ENCODE measurements at places on chromosomes 12 and 14.

GRCh38 chr12:121442028-121442948 lies 42.4 kb downstream of the RNF34 start:
- DNase-seq: no peak

DNA sequence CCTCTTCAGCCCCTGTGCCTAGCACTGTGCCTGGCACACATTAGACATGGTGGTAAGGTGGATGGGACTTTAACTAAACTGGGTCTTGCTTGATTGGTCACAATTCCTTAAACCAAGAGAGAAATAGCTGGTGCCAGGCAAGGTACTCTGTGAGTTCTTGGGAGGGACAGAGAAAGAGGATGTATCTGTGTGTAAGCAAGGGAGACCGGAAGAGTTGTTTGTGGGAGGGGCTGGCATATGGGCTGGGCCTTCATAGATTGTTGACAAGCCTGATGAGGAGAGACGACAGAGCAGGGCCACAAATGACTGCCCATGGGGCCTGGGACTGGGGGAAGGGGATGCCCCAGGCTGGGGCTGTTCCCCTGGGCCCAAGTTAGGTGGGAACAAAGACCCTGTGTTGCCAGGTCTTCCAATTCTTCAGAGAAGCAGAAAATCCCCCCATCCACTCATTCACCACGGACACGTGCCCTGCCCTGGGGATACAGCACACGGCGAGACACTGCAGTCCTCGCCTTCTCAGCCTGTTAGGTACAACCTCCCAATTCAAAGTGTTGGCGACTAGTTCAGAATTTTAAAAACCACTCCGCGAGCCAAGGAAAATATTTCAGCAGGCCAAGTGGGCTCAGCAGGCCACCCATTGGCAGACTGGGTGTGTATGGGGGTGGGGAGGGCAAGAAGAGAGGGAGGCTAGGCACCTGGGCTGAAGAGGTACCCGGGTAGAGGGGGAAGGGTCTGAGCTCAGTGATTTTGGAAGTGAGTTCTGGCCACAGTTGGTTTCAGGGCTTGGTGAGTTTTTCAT lies 11.4 kb upstream of the CYP46A1 start:
- no peak for DNase-seq

GRCh38 chr12:49698619-49699545 lies 8.3 kb downstream of the FMNL3 start:
- DNase-seq: peak; percentile 63

DNA sequence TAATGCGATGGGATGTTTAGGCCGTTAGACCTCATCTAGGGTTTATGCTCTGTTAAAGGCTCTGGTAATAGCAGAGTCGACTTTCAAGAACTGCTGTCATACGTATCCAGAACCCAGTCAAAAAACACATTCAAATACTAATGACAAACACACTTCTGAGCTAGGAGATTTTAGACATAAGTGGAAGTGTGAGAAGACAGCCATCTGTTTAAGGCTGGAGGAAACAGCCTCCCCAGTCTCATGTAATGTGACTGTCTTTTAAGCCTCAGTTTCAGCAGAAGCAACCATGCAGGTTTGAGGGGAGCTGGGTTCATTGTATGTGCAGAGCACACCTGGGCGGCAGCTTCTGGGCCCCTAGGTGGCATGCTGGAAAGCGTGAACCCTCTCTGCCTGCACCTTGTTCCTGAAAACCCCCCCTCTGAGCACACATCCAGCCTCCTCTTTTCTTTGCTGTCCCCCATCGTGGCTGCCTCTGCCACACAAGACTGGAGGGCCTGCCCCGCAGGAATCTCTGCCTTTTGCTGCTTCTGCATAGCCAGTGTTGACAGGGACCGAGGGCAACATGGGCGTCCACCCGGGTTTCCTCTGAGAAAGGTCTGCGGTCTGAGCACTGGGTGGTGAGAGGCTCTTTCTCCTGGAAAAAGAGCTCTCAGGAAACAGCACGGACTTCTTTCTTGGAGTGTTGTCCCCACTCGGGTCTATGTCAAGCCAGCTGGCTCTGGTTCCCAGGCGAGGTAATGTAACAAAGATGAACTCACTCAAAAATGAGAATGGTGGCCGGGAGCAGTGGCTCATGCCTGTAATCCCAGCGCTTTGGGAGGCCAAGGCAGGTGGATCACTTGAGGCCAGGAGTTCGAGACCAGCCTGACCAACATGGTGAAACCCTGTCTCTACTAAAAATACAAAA lies 11.6 kb downstream of the WNT5B start:
- DNase-seq: no peak

GRCh38 chr14:25026476-25027137 lies 23.3 kb downstream of the STXBP6 start:
- no peak for DNase-seq

GRCh38 chr14:103232031-103232808 lies 101.8 kb upstream of the EIF5 start:
- DNase-seq: no peak

- DNase-seq: no peak
Measured at GRCh38 chr14:59187802-59188460, 536 bp upstream of the DAAM1 start.

GRCh38 chr12:1575408-1576401 lies 18.7 kb downstream of the FBXL14 start:
- DNase-seq: peak; percentile 66

DNA sequence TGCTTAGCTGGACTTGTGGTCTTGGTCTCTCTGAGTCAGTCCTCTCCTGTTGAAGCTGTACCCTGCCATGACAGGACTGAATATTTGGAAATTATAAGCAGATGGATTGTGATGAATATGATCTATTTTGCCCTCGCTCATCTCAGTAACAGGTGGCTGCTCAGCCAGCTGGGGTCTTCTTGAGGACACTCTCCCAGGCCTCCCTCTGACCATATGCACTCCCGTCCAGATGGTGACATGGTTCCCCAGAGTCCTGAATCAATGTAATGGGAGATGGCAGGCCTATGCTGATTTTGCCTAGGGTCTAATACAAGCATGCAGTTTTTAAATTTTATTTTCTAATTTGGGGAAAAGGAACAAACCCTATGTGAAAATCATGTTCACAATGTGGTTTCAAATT lies 63.1 kb upstream of the TRHDE start:
- no peak for DNase-seq

GRCh38 chr14:104935026-104935650 lies 10.5 kb downstream of the PLD4 start:
- DNase-seq: no peak

- peak; percentile 62 for DNase-seq
Measured at GRCh38 chr12:112973011-112973735, 5.1 kb upstream of the OAS2 start.

- DNase-seq: no peak
Measured at GRCh38 chr12:1182069-1182468, 191.0 kb downstream of the ERC1 start.

DNA sequence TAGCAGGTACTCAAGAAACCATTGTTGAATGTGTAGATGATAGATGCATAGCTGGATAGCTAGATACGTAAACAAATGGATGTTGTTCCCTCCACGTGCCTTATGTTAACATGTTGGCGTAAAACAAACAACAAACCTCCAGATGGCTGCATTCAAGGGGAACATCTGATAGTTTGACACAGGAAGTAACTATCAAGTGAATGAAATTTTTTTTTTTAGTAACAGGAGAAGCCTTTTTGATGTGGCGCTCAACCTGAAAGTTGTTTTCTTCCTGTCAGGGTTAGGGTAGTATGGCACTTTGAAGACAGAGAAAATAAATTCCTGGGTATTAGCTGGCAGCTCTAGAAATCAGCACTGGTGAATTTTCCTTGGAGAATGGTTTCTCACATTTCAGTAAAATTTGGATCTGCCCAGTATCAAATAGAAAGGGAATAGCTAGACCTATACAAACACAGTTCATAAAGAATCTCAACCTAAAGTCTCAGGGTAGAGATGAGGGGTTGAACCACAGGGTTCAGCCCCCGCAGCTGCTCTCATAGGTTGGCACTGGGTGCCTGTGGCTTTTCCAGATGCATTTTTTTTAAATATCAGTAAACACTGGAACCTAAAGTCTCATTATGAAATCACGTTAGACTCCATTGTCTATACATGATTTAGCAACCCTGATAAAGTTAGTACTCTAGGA lies 18.8 kb upstream of the RAP1B start:
- DNase-seq: no peak

DNA sequence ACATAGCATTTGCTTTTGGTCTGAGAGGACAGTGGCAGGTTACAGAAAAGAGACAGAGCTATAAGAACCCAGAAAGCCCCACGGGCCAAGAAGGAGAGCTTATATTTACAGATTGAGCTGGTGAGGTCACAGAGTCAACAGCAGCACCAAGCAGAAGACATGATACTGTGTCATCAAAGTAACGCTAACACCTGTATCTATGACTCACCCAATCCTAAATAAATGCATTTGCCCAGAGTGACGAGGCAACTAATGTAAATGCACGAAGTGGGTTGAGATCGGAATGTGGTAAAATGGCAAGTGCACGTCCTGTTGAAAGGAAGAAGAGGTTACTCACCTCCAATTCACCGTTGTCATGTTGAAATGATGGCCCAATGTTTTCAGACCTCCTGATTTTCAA lies 6.7 kb upstream of the CD163L1 start:
- no peak for DNase-seq

- no peak for DNase-seq
Measured at GRCh38 chr14:68898248-68899032, 80.7 kb downstream of the ACTN1 start.

- no peak for DNase-seq
Measured at GRCh38 chr12:121248622-121249021, 38.7 kb downstream of the P2RX4 start.

DNA sequence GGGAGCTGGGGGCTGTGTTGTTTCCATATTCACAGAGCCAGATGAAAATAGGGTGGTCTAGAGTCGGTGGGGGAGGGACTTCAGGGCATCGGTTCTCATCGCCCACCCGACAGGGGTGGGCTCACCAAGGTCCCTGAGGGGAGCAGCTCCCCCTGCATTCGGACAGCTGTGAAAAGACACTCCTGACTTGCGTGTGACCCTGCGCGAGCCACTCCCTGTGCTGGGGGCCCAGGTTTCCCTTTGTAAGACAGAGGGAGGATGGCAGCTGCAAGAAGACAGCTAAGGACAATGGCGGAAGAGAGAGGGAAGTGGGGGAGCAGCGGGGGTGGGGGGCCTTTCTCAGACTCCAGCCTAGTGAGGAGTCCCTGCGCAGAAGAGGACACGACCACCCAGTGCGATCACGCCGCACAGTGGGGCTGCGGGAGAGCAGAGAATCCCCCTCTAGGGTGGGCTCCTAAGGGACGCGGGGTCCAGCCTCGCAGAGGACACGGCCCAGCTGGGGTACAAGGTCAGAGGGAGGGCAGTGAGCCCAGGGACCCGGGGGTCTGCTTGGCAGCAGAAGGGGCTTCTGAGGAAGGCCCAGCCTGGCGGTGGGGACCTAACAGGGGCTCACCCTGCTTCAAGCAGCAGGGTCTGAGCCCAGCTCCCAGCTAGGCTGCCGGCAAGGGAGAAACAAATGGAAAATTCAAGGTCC lies 326.9 kb upstream of the DIO3 start:
- no peak for DNase-seq

DNA sequence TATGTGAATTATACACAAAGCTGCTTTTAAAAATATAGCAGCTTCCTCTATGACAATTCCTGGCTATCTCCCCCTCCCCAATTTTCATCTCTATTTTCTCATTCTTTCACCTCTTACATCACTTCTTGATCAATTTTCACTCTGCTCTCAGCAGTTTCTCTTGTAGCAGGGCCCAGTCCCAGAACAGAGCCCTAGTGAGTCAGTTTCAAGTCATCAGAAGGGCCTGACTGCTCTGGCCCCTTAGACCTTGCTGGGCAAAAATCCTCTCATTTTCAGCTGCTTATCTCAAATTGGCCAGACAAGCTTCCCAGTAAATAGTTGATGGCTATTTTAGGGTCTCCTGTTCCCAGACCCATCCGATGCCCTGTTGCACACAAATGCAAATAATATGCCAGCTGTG lies 101.4 kb downstream of the TTC7B start:
- peak; percentile 34 for DNase-seq

GRCh38 chr14:74551431-74552371 lies 58.1 kb downstream of the ISCA2 start:
- peak; percentile 41 for DNase-seq

- DNase-seq: no peak
Measured at GRCh38 chr14:23402296-23403138, 5.6 kb downstream of the MYH6 start.

DNA sequence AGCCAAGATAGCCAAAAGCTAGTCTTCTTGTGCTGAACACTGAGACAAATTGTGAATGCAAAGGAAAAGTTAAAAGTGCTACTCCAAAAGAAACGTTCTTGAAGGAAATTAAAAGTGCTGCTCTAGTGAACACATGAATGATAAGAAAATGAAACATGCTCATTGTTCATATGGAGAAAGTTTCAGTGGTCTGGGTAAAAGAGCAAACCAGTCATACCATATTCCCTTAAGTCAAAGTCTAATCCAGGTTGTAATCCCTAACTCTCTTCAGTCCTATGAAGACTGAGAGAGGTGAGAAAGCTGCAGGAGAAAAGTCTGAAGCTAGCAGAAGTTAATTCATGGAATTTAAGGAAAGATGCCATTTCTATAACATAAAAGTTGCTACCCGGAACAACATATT lies 121.5 kb downstream of the MNAT1 start:
- no peak for DNase-seq

DNA sequence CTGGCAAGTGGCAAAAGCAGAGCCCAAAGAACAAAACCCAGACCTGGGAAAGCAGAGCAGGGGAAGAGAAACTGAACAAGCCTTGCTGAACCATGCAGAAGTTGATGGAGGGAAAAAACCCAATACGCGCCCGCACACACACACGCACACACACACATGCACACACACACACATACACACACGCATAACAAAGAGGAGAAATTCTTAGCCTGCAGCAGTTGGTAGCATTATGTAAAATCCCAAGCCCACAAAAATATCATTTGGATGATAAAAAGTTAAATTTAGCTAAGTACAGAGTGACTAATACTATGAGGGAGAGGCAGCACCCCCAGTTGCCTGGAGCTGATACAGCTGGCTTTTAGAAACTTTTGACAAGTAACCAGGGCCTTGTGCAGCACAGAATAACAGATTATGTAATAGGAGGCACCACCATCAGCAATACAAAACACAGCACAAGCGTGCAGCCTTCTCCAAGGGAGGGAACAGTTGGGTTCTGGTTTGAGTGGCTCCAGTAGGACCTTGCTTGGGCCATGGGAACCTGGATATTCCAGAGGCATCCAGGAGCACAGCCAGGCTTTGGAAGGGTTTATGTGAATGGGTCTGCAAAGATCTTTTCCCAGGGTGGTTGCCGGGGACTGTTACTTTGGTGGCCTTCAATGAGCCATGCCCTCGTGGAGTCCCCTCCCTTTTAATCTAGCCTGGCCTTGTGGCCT lies 35.3 kb downstream of the PITPNM2 start:
- peak; percentile 97 for DNase-seq

DNA sequence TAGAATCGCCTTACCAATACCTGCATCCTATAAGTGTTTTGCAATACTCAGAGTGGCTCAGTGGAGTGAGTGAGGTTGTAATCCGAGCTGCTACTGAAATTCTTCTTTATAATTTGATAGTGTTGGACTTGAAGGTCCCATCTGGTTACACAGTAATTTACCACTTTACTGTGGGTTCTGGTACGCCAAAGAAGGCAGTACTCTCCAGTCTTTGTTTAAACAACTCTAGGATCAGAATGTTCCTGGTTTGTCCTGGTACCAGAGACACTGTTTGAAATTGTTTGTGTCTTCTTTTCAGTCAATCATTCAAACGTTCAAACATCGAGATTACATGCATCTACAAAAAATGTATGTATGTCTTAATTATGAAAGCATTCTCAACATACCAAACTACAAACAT lies 51.3 kb upstream of the AMN1 start:
- no peak for DNase-seq
